ENCODE measurements at places on chromosomes 6 and 20.

DNA sequence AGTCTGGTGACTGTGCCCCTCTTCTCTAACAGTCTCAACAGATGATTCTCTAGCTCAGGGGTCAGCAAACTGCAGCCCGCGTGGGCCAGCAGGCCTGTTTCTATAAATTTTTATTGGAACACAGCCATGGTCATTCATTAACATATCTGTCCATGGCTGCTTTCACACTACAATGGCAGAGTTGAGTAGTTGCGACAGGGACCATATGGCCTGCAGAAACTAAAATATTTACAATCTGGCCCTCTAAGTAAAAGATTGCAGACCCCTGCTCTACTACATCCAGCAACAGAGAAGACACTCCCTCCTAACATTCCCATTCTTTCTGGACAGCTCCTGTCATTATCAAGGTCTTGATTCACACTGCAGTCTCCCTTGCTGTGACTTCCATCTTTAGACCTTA is 45.2 kb downstream of the PLAGL2 start:
- DNase-seq, result no peak

DNA sequence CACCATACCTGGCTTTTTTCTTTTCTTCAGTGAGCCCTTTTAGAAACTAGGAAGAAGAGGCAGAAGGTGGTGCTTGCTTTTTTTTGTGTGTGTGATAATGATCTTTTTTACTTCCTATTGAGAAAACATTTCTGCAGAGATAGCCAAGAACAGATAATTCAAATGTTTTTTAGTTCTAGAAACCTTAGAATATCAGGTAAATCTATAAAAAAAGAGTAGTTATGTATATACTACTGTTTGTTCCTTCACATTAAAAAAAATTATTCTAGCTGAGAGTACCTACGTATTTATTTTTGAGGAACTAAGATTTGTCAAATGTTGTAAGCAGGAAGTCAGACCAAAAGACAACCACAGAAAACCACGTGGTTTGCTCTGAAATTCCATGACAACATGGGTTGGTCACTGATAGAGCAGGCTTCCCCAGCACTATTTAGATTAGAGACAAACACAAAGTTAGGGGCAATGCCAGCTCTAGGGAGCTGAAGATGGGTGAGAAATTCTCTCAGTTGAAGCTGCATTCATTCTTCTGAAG is 12.8 kb downstream of the STK4 start:
- peak; percentile 57 for DNase-seq

- no peak for DNase-seq
These were observed 48.3 kb downstream of the CTNNBL1 start for GRCh38 chr20:37742131-37742530.

GRCh38 chr20:33032555-33032954 is 1.1 kb downstream of the BPIFB6 start:
- DNase-seq, result no peak

GRCh38 chr6:112925702-112926101 is 578.6 kb downstream of the RFPL4B start:
- DNase-seq, result no peak

- DNase-seq, result no peak
These were observed 122.3 kb downstream of the TBXT start for GRCh38 chr6:166045173-166045859.

- no peak for DNase-seq
These were observed 28.8 kb upstream of the ME1 start for GRCh38 chr6:83459663-83460062.

- DNase-seq, result no peak
These were observed 545 bp downstream of the FNDC1 start for GRCh38 chr6:159169557-159170332.

DNA sequence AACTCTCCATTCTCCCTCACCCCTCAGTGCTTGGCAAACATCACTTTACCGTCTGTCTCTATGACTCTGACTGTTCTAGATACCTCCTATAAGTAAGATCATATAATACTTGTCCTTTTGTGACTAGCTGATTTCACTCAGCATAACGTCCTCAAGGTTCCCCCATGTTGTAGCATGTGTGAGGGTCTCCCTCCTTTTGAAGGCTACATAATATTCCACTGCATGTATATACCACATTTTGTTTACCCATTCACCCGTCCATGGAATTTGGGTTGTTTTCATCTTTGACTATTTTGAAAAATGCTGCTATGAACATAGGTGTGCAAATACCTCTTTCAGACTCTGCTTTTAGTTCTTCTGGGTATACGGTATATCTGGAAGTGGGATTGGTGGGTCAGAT is 28.3 kb downstream of the CTCFL start:
- no peak for DNase-seq

- DNase-seq, result no peak
These were observed 20.2 kb upstream of the MDGA1 start for GRCh38 chr6:37717836-37718251.

GRCh38 chr6:40425192-40425919 is 161.8 kb downstream of the LRFN2 start:
- no peak for DNase-seq

DNA sequence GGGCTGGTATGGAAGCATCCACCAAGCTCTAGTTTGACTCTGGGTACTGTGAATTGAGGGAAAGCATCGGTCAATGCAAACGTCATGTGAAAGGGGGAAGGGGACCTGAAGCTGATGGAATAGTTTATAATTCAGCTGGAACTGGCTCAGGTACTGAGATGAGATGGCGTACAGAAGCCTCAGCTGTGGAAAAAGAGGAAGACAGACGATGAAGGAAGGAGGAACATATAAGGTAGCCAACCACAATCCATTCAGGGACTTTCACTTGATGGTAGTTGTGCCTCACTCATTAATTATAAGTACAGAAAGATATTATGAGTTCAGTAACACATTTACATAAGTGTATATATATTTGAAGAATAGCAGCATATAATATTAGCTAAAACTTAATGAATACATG is 2.7 kb downstream of the CALHM5 start:
- DNase-seq, result no peak

GRCh38 chr6:10351791-10352190 is 63.1 kb downstream of the TFAP2A start:
- DNase-seq, result no peak

GRCh38 chr6:87897663-87898062 is 150.0 kb upstream of the SPACA1 start:
- no peak for DNase-seq

DNA sequence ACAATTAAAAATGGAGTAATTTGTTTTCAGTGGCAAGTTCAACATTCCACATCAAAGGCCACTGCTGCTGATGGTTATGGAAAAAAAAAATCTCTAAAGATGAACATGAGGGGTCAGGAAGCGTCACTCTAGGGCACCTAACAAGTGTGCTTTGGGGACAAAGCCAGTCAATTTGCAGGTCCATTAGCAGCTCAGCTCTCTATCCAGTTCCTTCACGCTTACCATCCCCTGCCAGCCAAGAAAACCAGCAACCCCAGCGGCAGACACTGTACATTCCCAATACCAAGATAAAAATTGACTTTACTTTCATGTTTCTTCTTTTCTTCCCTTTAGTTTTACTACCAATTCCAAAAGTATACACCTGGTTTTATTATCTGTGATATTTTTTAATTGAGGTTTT is 10.1 kb downstream of the RFX6 start:
- DNase-seq, result no peak

DNA sequence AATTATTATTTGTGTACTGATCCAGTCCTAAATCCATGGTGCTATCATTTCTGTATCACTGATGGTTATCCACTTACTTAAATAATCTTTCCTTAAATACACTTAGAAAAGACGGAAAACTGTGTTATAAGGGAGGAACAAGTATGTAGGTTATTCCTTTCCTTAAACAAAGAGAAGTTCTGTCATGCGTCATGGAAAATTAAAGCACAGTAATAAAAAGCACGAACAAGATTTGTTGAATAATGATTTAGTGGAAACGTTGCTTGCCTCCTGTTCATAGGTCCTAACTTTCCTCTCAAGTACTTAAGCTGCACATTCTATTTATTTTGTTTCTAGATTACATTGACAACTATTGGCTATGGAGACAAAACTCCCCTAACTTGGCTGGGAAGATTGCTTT is 120.4 kb downstream of the KHDC1L start:
- DNase-seq, result no peak

All from effector CD8-positive, alpha-beta T cell (primary cell).